T-helper 1 cell (primary cell): ENCODE measurements at places on chromosomes 7 and 10.

GRCh38 chr10:128070721-128071416, 55.4 kb downstream of the MKI67 start:
- DNase-seq, result no peak

GRCh38 chr10:48614481-48615390, 9.9 kb upstream of the ARHGAP22 start:
- no peak for DNase-seq

DNA sequence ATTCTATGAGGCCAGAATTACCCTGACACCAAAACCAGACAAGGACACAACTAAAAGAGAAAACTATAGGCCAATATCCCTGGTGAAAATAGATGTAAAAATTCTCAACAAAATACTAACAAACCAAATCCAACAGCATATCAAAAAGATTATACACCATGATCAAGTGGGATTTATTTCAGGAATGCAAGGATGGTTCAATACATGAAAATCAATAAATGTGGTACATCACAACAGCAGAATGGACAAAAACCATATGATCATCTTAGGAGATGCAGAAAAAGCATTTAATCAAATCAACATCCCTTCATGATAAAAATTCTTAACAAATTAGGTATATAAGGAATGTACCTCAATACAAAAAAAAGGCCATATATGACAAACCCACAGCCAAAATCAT, 5.6 kb upstream of the SCART1 start:
- DNase-seq, result no peak

DNA sequence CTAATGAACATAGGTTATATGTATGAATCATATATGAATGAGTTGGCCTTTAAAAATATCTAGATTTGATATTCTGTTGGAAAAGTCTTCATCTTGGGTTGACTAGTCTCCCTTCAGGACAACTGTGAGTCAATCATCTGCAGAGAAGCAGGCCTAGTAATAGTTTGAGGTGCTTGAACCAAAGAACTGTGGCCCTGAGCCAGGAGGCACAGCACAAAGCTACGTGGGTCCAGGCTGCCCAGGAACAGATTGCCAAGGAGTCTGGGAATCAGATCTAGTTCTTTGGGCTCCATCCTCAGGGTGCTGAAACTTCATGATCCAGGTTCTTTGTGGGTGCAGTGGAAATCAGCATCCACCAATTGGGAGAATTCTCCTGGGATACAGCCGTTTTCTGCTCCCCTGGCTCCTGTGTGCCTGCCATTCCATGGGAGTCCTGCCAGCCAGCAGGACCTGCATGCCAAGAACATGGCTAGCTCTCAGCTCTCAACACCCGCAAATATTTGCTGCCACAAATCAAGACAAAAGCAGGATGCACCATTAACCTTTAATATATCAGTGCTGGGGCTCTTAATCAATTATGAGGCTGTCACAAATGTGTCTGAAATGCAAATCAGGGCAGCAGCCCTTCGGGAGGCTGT, 709.0 kb downstream of the GRID1 start:
- DNase-seq, result no peak

DNA sequence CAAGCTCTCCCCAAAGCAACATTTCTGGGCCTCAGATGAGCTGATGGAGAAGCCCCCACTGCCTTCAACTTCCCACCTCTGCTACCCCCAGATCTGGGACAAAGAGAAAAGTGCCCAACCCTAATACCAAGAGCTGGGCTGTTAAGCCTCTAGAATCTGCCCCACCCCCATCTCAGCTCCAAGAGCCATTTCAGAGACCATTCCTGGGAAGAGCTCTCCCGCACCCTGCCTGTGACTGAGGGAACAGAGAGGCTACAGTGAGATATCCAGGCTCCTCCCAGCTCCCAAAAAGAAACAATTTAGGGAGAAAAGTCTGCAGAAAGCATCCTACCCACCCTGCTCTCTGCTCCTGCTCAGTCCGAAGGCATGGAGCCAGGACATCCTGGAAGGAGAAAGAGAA, 2.5 kb upstream of the KCNH2 start:
- no peak for DNase-seq

DNA sequence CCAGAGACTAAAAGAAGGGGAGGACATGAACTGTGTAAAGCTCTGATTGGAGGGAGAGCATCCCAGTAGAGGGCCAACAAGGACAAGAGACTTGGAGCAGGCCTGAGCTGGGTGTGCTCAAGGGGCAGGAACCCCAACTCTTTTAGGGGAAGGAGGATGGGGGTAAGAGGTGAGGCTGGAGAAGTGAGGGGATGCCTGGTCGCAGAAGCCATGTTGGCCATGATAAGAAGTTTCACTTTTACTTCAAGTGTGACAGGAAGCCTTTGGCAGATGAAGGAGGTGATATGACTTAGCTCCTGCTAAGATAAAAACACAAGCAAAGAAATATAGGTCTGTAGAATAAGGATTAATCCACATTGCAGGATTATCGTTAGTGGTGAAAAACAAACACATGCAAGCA, 208.3 kb downstream of the JAZF1 start:
- no peak for DNase-seq
